Ovary (tissue), 10 donors: ENCODE measurements at places on chromosomes 11 and 22. TPM values are rescaled to one million over a fixed set of nuclear protein-coding genes. Genes with fewer than 3 reads are reported as not detected.

HOATZ gene
- not detected for polyA plus RNA-seq

OR4D5 gene
- not detected for polyA plus RNA-seq

C11orf54 gene
- polyA plus RNA-seq: 38.6 TPM

TNRC6B gene
- 11.2 TPM for polyA plus RNA-seq

PIH1D2 gene
- 2.3 TPM for polyA plus RNA-seq

SLC5A12 gene
- 0.02 TPM for polyA plus RNA-seq

SYTL2 gene
- 7.9 TPM for polyA plus RNA-seq

- DNase-seq: peak; percentile 47
Observed at GRCh38 chr11:119505861-119506260, 82.9 kb upstream of the THY1 start.

- DNase-seq: no peak
Observed at GRCh38 chr11:88151709-88152265, 23.5 kb downstream of the RAB38 start.

DNA sequence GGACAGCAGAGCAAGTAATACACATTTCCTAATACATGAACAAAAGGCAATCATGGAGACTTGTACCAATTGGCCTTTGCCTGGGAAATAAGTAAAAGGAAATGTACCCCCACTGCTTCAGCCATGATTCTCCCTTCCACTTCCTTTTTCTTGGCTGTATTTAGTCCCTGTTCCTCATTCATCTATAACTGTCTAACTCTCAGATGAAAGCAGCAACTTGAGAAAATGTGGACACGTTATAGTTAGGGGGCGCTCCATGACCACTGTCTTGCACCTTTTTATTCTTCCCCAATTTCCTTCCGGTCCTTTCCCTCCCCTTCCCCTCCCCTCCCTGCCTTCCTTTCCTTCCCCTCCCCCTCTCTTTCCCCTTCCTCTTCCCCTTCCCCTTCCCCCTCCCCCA, 61.3 kb upstream of the BARX2 start:
- DNase-seq: no peak

GRCh38 chr11:112498701-112499100, 238.0 kb upstream of the PLET1 start:
- no peak for DNase-seq

GRCh38 chr22:29569011-29569678, 11.8 kb downstream of the NIPSNAP1 start:
- DNase-seq: no peak

DNA sequence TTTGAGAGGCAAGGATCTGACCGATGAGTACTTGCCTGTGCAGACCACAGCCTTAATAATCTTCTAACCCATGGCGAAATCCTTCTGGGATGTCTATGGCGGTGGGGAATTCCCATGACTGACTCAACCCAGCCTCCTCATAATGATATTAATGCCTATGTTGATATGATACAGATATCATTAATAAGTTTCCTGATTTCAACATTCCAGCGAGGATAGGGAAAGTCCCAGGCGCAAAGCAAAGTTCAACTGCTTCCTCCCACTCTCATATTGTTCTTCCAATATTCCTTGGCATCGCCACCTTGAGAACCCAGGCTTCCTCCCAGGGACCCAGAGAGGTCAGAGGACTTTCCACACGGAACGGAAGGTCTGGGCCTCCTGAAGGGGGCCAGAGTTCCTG, 110.3 kb upstream of the TMEM45B start:
- no peak for DNase-seq

DNA sequence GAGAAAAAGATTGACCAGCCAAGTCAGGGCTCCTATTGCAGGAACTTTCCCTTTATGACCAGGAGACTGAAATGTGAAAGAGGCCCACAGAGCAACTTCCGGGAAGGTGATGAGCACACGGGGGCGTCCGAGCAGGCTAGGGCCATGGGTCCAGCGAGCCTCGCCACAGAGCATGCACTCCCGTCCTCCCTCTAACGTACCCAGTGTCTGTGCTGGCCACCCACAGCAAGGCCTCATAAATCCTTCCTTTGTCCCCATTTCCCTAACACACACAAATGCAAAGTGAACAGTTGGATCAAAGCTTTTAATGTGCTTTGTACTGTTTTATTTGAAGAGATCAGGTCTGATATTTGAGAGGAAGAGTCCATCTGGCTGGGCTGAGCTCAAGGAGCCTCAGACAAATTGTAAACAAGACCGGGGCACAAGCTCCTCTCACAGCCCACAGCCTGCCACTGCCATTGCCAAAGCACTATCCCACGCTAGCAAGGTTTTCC, 44.3 kb downstream of the BLID start:
- DNase-seq: no peak

GRCh38 chr11:64000026-64000739, 13.9 kb downstream of the OTUB1 start:
- DNase-seq: peak; percentile 74

GRCh38 chr11:120288021-120288420, 37.1 kb upstream of the TLCD5 start:
- no peak for DNase-seq

DNA sequence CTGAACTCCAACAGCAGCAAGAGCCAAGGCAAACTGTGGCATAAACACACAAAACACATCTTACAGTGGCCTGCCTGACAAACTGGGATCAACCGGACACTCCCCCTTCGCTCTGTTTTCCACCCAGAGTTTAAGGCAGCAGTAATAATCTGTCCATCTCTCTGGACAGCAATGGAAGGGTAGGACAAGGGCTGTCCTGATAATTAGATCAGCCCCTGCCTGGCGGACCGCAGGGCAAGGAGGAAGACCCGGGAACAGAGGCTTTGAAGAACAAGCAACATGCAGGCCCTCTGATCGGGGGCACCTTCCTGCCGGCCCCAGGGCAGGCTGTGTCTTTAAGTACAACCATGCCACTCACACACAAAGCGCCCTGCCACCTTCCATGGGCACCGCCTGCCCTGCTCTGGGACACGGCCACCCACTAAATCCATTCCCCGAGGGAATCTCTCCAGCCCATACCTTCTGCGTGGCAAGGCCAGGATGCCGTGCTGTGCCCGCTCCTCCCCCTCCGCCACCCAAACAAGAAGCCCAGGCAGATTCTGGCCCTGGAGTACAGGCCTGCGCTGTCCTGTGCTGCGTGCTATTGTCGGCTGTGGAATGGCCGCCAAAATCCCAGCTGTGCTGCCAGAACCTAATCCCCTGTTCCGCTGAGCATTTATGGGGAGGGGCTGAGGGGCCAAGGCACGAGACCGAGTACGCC, 38.8 kb downstream of the NUMA1 start:
- DNase-seq: peak; percentile 72

- DNase-seq: no peak
Observed at GRCh38 chr11:6943131-6943530, 16.9 kb downstream of the ZNF215 start.

DNA sequence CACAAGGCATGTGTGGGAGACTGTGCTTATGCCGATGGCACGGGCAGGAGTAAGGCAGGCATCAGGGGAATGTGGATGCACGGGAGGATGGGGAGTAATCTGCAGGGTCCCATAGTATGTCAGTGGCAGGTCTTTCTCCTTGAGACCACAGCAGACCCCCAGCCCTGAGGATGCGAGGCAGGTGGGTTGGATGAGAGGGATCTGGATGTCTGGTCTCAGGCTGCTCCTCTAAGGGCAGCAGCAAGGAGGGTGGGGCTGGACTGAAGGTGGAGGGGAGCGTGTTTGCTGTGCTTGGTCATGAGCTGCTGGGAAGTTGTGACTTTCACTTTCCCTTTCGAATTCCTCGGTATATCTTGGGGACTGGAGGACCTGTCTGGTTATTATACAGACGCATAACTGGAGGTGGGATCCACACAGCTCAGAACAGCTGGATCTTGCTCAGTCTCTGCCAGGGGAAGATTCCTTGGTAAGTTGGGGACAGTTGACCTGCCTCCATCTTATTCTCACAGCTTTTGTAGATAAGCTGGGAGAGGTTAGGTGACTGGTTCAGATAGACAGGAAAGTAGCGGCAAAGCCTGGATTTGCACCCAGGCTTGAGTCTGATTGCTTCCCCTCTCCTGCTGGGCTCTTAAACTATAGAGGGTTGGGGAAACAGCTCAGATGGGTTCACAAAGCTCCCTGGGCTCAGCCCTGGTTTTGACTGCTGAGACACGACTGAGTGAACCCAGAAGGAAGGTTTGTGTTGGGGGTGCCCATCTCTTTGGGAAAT, at the start of gene APOL1:
Gene APOL1, plus strand, starts transcription at position 380 of the 769 bp plus-strand sequence. CDS start 1,823 bp downstream, outside the sequence.
- DNase-seq: peak; percentile 65

- DNase-seq: no peak
Observed at GRCh38 chr11:112777283-112777751, 183.9 kb upstream of the NCAM1 start.

DNA sequence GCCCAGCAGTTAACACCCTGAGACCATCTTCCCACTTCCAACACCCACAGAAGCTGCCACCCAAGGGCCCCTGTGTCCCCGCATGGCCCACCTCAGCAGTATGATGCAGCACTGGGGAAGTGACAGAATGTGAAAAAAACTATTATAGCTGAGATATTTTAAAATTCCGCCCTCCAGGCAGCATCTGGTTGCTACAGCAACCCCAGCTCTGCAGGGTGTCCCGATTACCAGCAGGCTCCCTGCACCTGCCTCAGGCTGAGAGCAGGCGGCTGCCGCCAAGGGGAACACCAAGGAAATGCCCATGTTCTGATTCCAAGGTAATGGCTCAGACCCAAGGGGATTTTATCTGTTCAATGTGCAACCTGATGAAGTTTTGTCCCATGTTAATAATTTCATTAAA, 10.5 kb upstream of the TMEM121B start:
- no peak for DNase-seq

GRCh38 chr22:39459681-39460080, 2.9 kb downstream of the MGAT3 start:
- DNase-seq: no peak

DNA sequence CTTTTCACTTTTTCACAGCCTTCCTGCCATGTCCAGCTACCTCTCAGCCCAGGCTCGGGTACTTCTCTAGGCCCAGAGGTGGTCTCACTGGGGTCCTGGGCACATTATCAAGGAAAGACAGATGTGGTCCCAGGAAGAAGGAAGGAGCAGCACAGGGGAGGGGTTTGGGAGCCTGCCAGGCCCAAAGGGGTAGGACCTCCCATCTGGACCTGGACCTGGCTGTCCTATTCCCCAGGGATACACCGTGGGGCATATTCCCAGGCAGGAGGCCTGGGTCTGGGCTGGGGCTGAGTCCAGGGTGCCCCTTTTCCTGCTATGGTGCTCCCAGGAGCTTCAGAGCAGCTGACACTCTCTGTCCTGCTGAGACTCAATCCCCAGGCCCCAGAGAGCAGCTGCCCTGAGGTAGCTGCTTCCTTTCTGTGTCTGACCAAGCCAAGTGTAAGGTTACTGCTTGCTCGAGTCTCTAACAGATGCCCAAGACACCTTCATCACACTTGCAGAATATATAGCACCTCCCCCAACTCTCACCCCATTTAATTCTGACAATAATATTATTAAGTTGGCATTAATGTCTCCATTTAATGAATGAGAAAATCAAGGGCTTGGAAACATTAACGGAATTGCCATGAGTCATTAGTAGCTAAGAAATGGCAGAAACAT, 232.0 kb downstream of the BUD13 start:
- DNase-seq: no peak

DNA sequence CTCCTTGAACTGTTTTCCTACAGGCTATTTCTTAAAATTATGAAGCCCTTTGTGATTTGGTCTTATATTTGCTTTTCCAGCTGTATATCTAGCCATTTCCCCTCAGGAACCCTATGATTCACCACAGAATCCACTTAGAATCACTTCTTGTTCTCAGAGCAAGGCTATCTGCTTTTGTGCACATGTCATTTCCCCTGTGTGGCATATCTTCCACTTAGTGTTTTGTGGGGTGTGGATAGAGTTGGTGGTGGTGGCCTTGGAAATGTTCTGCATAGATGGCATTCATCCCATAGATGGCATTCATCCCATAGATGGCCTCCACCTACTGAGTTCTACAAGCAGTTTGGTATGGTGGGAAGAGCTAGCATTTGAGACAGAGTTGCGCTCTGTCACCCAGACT, 44.7 kb downstream of the SWAP70 start:
- DNase-seq: no peak

DNA sequence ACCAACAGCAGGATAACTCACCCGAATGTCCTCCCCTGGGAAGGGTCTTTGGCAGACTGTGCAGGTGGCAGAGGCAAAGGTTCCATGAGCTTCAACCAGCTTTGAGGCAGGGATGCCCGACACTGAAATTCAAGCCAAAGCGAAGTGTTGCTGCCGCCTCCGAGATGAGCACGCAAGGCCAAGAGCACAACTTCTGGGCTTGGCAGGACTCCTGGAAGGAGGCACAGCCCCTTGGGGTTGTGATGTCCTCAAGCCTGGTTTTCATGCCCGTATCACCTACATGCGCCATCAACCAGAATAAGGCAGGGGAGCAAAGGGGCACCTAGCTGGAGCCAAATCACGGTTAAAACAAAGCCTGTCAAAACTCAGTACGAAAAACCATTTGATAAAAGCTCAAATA, 5.7 kb downstream of the SIRT3 start:
- no peak for DNase-seq

GRCh38 chr22:48493733-48494132, 1333.9 kb downstream of the BRD1 start:
- DNase-seq: peak; percentile 16

GRCh38 chr11:2921742-2922493, 7.3 kb downstream of the PHLDA2 start:
- no peak for DNase-seq

GRCh38 chr22:40525250-40525884, 111.2 kb downstream of the MRTFA start:
- DNase-seq: peak; percentile 55

GRCh38 chr11:86675017-86675416, 2.6 kb upstream of the ME3 start:
- DNase-seq: no peak

GRCh38 chr11:8250434-8250833, 13.2 kb downstream of the LMO1 start:
- DNase-seq: no peak

DNA sequence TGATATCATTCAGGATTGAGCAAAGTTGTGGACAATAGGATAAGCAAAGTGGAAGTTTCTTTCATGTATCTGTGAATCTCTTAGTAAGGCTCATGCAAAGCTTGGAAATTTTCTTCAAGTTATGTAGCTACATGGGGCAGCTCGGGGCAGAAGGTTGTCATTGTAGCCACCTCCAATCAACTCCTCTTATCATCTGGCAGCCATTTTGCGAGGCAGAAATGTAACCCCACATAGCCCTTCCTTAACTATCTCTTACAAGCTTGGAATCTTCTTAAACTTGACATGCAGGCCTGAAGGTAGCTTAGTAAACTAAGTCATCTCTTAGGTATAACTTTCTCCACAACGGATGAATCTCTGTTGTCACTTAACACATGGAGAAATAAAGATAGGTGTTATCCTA, 392.8 kb downstream of the AASDHPPT start:
- no peak for DNase-seq

DNA sequence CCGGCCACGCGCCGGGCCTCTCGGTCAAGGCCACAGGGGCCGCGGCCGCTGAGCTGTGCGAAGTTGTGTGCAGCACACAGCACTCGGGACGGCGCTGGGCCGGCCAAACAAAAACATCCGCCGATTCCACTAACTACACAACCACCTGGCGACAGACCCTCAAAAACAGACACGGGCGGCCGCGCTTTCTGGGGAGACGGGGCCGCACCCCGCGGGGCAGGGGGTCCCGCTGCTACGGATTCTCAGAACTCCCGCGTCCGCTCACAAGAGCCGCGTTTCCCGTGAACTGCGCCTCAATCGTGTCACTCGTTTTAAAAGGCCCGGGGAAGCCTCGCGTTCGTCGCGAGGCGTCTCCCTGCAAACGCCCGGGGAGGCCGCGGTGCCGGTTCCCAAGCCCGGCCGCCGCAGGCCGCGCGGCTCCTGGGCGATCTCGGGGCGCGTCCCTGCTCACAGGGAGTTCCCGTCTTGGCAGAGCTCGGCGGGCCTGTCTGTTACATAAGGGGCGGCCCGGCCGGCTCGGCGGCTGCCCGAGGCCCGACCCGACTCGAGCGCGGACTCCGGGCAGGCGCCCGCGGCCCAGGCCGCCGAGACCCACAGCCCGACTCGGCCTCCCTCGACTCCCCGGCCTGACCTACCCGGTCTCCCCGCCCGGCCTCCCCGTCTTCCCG, 936 bp downstream of the BRD1 start:
- DNase-seq: peak; percentile 55
